Activated T-helper 9 cell treated with anti-CD3 and anti-CD28 coated beads, Interleukin-2, amount 50 U/mL, for 16 hours (primary cell): ENCODE measurements at places on chromosomes 13 and 19.

DNA sequence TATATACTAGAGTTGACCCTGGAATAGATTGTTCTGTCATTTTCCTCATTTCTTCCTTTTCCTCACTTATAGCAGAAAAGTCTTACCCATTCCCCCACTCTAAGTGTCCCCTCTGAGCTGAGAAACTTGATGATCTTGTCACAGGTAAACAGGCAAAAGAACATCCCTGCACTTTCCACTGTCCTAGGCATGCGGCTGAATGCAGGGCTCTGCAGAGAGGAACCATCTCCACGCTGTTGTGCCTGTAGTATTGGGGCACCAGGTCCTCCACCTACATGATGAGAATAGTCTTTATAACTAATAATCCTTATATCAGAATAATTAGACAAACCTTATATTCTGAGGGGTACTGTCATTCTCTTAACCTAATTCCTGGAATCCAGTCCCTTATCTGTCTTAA is 211.3 kb downstream of the RBM26 start:
- no peak for DNase-seq

DNA sequence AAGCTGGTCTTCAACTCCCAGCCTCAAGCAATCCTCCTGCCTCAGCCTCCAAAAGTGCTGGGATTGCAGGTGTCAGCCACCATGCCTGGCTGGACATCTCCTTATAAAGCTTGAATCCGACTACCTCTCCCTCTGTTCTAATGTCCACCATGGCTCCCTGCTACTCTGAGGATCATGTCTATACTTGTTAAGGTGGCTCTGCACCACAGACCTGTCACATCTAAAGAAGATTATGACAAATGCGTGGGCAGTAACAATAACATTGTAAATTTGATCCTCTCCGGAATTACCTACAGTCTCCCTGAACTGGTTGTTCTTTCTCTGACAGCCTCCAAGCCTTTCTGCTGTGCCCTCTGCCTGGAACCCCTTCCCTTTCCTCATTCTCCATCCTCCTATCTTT is 1.8 kb downstream of the NXNL1 start:
- DNase-seq, result no peak

DNA sequence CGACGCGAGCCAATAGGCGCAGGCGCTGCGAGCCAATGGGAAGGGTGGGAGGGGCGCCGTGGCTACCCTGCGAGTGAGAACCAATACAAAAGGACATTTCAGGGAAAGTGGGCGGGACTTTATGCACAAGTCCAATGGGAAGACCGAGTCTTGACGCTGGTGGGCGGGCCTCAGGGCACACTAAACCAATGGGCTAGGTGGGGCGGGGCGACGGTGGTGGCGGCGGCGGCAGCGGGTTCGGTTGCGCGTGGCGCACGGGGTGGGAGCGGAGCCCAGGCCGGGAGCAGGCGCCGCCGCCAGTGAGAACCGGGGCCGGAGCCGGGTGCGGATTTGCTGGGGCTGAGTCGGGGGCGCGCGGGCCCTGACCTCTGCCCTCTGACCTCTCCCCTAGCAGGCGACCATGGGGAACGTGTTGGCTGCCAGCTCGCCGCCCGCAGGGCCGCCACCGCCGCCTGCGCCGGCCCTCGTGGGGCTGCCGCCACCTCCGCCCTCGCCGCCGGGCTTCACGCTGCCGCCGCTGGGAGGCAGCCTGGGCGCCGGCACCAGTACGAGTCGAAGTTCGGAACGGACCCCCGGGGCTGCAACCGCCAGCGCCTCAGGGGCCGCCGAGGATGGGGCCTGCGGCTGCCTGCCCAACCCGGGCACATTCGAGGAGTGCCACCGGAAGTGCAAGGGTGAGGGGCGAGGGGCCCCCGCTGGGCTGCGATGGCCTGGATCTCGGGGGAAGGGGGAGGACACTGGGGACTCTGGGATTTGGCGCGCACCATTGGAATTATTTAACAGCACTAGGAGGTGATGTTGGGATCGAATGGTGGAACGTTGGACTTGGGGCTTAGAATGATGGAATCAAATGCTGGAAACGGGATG is at the start of gene TOMM40:
TSS of gene TOMM40 (plus strand) at position 239 of the 867 bp plus-strand sequence. CDS start at position 401, 162 bp downstream.
- no peak for DNase-seq

DNA sequence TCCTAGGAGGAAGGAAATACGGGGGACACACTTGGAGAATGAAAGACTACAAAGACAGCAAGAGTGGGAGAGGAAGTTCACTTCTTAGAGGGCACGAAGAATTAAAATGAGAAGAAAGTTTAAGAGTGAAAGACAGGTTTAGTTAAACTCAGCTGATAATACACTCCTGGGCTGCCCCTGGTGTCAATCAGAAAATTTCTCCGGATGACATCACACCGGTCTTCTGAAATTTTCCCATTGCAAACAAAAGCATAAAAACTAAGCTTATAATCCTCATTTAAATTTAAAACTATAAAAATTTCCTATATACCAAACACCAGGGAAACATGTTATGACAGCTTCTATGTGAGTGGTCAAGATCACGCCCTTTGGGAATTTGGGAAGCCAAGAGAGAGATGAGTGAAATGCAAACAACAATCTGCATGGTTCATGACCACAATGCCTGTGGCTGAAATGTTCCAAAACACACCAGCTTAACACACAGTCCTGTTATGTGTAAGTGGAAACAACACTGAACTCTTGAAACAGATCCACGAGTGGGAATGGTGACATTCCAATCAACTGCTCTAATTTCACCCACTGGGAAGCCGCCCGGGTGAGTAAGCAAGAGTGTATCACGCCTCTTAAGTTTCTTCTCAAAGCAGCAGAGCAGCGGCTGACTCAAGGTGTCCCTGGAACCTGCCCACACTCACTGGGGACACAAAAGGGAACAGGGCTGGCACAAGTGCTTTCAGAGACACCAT is 49.0 kb downstream of the BRD4 start:
- no peak for DNase-seq

- no peak for DNase-seq
Measured at GRCh38 chr19:37909661-37910199, 2.7 kb downstream of the SIPA1L3 start.

DNA sequence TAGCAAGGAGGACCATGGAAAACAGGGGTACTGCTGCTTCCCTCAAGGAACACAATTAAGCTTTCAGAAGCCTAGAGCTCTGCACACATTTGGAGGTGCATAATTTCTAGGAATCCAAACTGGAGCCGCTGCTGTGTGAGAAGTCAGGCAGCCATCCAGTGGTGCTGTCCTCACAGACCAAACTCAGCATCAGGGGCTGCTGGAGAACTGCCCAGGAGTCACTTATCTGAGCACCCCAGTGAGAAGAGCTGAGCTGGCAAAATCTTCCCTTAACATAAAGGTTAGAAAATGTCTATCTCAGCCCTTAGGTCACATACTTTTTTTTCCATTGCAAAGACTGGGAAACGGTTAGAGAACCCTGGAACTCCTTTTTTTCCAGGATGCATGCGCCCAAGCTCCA is 72.8 kb downstream of the ATP7B start:
- no peak for DNase-seq

GRCh38 chr19:55593096-55593772 is 6.1 kb downstream of the FIZ1 start:
- DNase-seq, result no peak

GRCh38 chr13:66759919-66760318 is 470.2 kb downstream of the PCDH9 start:
- no peak for DNase-seq

DNA sequence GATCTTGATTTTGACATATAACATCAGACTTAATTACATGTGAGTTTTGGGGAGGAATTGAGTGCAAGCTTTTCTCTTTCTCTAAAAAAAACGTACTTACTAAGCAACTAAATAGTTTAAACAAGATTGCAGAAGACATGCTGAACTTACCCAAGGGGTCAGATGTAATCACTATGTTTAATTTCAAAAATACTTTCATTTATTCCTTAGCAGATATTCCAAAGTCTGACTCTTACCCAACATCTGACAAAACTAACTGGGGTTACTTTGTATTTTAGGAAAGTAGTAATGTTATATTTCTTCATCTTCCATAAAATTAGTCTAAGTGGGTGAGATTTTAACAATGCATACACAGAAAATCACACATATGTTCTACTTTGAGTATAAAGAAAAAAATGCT is 270.2 kb downstream of the DNAJC15 start:
- DNase-seq, result no peak

- DNase-seq, result no peak
Measured at GRCh38 chr13:40172149-40172591, 494.3 kb downstream of the FOXO1 start.

- DNase-seq, result no peak
Measured at GRCh38 chr19:10553087-10553667, 9.5 kb downstream of the ATG4D start.

DNA sequence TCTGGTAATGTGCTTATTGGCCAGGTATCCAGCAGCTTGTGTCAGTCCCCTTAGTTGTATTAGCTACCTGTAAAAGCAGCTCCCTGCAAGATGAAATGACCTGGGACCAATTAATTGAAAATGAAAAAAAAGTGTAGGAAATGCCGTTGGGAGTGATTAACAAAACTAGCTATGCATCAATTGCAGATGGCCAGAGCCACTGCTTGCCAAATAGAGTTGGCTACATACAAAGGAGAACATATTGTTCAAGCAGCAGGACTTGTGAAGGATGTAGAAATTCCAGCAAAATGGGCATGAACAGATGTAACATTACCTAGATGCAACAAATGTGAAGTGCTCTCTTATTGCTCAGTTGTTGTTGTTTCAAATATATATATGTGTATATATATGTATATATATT is 300.5 kb downstream of the PCDH17 start:
- no peak for DNase-seq

DNA sequence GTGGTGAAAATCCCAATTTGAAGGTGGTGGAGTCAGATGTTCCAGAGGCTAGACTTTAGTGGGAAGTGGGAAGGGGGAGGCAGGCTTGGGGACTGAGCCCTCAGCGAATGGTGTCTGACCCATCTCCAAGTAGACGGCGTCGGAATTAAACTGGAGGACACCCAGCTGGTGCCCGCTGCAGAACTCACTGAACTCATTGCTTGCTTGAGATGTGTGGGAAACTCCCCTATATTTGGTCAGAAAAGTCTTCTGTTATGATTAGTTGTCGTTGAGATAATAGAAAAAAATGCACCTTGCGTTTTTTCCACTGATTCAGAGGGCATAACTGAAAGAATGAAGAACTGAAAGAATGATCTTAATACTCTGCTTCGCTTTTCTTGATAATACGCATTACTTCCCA is 871 bp upstream of the ZNF583 start:
- no peak for DNase-seq
